ENCODE measurements at places on chromosomes 1 and 21.

DNA sequence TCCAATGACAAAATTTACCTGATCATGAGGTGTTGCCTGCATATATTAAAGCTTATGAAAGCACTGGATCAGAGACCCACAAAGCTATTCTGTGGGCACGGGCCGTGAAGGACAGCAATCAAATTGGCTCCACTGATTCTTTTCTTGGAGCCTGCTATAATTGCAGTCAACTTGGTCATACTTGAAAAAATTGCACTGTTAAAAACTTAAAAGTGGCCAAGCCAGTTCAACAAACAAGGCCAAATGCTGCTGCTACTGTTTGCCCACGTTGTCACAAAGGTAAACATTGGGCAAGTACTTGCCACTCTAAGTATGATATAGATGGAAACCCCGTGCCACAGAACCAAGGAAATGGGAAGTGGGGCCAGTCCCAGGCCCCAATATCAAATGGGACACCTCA is 37.8 kb downstream of the CYP4A11 start:
- DNase-seq = no peak

DNA sequence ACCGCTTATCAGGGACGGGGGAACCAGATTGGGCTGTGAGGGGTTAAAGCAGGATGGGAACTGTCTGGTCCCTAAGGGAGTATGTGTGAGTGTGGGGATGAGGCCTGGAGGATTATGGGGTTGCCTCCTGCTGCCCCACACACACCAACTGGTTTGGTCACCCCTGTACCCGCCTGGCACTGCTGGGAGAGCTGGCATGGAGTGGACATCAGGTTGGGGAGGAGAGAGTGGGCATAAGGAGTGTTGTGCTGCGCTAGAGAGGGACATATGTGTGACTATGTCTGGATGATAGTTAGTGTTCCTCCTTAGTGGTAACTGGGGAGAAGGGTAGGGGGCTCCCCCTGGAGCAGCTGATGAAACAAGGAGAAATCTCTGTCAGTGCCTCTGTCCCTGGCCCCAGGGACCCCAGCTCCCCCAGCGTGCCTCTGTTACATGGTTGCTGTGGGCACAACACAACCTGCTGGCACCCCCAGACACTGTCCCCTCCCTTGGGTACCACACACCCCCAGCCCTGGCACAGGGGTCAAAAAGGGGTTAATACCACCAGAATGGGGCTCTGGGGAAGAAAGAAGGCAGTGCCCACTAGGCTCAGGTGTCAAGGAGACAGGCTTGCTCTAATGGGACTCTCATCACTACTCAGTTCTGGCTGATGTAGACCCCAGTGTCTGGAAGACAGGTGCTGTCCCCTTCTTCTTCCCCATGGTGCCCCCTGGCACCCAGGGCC is 1.9 kb downstream of the ZBTB7B start:
- no peak for DNase-seq

GRCh38 chr1:36352910-36353878 is 29.7 kb upstream of the EVA1B start:
- peak; percentile 16 for DNase-seq

DNA sequence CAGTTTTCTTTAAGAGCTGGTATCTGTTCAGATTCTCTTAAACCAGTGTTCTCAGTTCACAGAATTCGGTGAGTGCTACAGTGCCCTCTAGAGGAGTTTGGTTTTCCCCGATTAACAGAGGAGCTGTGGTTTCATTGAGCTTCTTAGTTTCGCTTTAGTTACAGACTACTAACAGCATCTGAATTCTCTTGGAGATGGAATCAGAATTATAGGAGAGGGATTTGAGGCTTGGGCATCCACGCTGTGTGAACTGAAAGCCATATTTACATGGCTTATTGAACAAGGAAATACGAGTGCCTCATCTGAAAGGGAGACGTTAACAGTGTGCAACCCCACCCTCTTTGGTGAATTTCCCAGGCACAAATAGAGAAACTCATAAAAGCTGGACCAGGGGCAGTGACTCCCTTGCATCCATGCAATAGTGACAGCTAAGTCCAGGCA is 202.0 kb downstream of the USH2A start:
- DNase-seq = peak; percentile 56

DNA sequence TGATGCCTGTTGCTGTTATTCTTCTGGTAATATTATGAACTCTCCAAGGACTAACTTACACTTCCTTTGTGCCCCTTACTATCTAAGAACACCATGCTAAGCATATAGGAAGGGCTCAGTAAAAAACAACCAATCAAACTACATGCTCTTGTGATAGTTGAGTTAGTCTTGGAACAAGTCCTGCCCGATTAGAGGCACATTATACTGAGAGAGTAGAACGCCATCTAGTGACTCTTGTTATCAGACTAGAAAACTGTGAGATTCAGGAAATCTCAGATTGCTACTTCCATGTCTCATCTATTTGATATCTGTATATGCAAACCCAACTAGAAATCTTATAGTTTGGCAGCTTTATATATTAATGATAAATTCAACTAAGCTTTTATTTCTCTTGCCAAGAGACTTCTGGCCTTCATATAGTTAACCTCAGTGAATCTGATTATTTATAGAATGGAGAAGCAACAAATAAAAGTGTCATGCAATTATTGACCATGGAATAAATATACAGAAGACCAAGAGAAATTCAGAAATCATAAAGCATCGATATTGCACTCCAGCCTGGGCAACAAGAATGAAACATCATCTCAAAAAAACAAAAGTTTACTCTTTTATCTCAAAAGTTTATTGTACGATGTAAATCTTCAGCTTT is 7.8 kb upstream of the SRRM1 start:
- peak; percentile 61 for DNase-seq

- DNase-seq = no peak
Measured at GRCh38 chr1:167618366-167618765, 11.7 kb upstream of the RCSD1 start.

DNA sequence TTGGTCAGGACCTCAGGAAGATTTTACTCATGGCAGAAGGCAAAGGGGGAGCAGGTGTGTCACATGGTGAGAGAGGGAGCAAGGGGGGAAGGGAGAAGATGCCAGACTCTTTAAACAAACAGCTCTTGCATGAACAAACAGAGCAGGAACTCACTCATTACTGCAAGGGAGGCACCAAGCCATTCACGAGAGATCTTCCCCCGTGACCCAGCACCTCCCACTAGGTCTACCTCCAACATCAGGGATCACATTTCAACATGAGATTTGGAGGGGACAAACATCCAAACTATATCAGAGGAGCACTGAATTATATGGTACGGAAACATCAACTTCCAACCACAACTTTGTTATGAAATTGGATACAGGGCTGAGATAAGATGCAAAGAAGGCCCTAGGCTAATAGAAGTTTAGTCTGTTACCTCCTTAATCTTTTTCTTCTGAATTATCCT is 164.9 kb downstream of the ST6GALNAC3 start:
- DNase-seq = no peak

- DNase-seq = no peak
Measured at GRCh38 chr1:147834810-147835209, 67.8 kb upstream of the GJA8 start.

- DNase-seq = no peak
Measured at GRCh38 chr1:67780637-67781036, 52.6 kb downstream of the GNG12 start.

- no peak for DNase-seq
Measured at GRCh38 chr1:222865718-222866117, 50.9 kb downstream of the DISP1 start.

DNA sequence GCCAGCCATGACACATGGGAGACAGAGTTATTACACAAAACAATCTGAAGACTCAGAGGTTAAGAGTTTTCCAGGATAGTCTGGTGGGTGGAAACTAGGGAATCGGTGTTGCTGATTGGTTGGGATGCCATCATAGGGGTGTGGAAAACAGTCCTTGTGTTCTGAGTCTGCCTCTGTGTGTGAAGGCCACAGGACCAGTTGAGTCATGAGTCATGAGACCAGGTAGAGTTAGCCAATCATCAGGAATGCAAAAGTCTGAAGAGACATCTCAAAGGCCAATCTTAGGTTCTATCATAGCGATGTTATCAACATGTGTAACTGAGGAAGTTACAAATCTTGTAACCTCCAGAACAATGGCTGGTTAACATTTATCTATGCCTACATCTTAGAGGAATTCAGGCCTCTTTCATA is 49.7 kb upstream of the NEK7 start:
- no peak for DNase-seq

GRCh38 chr1:88371436-88372023 is 312.5 kb upstream of the PKN2 start:
- DNase-seq = no peak

GRCh38 chr1:147722124-147722523 is 38.3 kb downstream of the GJA5 start:
- DNase-seq = no peak

DNA sequence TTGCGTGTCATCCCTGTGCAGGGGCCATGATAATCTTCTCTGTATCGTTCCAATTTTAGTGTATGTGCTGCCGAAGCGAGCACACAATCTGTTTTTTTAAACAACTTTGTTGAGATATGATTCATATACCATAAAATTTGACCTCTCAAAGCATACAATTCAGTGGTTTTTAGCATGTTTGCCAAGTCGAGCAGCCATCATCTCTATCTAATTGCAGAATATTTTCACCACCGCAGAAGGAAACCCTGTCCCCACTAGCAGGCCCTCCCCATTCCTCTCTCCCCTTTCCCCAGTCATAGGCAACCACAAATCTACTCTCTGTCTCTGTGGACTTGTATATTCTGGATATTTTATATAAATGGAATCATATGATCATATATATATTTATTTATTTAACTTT is 78.7 kb upstream of the TINAGL1 start:
- no peak for DNase-seq

- no peak for DNase-seq
Measured at GRCh38 chr1:2975466-2976179, 45.6 kb upstream of the ACTRT2 start.

DNA sequence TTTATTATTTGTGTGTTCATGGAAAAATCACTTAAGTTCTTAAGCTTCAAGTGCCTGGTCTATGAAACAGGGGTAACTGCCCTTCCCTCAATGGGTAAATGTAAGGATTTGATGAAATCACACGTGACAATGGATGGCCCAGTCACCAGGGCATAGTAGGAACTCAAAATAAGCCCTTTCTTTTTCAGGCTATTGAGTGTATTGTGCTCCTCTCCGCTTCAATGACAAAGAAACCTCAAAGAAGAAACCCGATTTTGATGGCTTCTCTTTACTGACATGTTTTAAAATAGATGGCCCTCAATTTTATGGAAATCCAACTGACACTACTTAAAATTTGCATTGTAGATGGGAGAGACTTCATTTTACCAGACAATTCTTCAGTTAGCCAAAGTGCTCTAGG is 543.5 kb downstream of the OMA1 start:
- no peak for DNase-seq

GRCh38 chr1:204714861-204715511 is 29.4 kb upstream of the LRRN2 start:
- no peak for DNase-seq

GRCh38 chr1:212566522-212567479 is 41.8 kb upstream of the ATF3 start:
- peak; percentile 63 for DNase-seq

- no peak for DNase-seq
Measured at GRCh38 chr1:16207318-16208269, 4.9 kb downstream of the ARHGEF19 start.

GRCh38 chr1:104636581-104636980 is 886.9 kb downstream of the AMY1C start:
- DNase-seq = peak; percentile 22

DNA sequence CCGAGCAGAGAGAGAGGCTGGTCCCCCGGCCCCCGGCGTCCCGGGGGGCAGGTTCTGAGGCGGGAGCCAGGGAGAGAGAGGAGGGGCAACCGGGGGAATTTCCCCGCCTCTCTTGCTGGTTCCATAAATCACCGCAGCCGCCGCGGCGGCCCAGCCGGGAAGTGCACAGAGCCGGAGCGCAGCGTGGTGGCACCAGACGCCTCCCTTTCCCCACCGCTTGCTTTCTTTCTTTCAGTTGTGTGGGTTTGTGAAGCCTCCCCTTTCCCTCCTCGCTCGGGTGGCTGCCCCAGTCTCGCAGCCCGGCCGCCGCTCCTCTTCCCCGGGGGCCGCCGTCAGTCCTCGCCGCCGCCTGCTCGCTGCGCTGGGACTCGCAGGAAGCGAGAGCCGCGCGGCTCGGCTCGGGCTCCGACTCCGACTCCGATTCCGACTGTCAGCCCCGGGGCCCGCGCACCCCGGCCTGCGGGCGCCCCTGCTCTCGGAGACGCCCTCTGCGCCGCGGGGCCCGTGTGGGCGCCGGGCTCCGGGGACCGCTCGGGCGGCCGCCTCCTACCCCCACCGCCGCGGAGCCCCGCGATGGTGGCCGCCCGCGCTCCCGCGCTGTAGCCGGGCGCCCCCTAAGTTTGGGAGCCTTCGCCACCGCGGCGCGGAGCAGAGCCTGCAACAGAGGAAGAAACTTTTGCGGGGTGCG is at the start of gene CACHD1:
CACHD1 (plus strand) TSS at position 153 of the 688 bp plus-strand sequence. CDS start 616 bp downstream, outside the sequence.
- DNase-seq = peak; percentile 91

DNA sequence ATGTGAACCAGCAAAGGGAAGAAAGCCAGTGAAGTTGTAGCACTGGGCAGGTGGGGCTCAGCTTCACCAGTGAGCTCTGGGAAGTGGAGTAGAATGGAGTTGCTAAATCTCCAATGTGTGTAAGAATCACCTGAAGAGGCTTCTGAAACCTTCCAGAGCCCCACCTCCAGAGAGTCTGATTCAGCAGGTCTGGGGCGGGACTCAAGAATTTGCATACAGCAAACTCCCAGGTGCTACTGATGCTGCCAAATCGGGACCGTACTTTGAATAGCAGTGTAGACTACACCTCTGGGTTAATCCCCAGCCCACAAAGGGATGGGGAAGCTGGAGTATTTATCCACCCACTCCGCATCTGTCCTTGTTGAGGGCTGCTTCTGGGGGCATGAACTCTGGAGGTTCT is 154.3 kb downstream of the IGSF21 start:
- no peak for DNase-seq

- DNase-seq = peak; percentile 77
Measured at GRCh38 chr1:150053926-150054325, 13.7 kb upstream of the VPS45 start.

All from KBM-7 (cell line).